Activated CD8-positive, alpha-beta memory T cell treated with anti-CD3 and anti-CD28 coated beads for 36 hours (primary cell): ENCODE measurements at places on chromosomes 2 and 18. TPM values are rescaled to one million over a fixed set of nuclear protein-coding genes. Genes with fewer than 3 reads are reported as not detected.

Gene ZBTB7C
- 0.04 TPM for total RNA-seq

Gene TM4SF20
- total RNA-seq: not detected

Gene RNF144A
- total RNA-seq: 12.5 TPM

Gene RAB17
- not detected for total RNA-seq

Gene UGT1A10
- total RNA-seq: not detected

Gene MC5R
- not detected for total RNA-seq

Gene PCARE
- total RNA-seq: not detected

Gene IL18RAP
- 7.6 TPM for total RNA-seq

Gene UGT1A4
- not detected for total RNA-seq

Gene PSD4
- 224 TPM for total RNA-seq

Gene ATP9B
- total RNA-seq: 20.4 TPM

Gene PAIP2B
- total RNA-seq: 1.7 TPM

Gene SCYGR4
- total RNA-seq: not detected

Gene AP1S3
- 16.0 TPM for total RNA-seq

Gene TWIST2
- not detected for total RNA-seq

Gene TUBB8B
- not detected for total RNA-seq
